Ammon's horn (tissue), 1 donor: ENCODE measurements at places on chromosomes 6 and 20.

DNA sequence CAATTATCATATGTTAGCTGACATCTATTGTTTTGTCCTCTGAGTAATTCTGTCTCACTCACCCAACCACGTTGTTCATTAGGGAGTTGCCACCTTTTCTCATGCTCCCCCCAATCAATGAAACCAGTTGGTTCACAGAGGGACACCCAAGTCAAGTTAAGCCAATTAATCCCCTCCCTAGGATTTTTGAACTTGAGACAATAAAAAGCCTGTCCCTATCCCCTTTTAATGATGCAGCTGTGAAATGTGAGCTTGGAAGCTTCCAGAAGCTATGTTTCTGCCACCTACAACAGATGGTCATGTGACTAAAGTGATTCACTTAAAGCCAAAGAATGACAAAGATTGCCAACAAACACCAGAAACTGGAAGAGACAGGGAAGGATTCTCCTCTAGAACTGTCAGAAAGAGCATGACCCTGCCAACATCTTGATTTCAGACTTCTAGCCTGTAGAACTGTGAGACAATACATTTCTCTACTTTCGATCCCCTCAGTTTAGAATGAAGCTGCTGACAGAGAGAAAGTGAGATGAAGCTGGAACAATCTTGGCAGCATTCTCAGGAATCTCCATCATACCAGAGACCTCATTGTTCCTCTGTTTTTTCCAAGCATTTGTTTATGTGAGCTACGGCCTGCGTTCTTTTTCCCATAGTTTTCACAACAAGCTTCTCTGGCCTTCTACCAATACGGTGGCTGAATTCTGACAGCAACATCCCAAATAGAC is 57.8 kb upstream of the TPD52L1 start:
- DNase-seq = peak; percentile 40

GRCh38 chr6:143337201-143337949 is 113.1 kb downstream of the ADAT2 start:
- DNase-seq = no peak

DNA sequence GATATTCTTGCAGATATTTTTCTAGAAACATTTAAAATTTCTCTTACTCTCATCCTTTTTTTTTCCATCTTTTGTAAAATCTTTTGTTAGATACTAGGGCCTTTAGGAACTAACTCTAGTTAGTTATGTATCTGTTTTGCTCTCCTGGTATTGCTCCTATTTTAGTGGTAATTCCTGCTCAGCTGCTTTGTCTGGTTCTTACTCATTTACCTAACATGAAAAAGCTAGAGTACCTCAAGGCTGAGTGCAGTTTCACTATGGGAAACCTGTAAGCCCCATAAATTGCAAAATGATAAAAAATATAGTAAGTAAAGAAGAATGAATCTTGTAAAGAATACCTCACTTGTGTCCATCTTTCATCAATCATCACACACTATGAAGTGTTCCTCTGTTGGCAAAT is 1602.0 kb downstream of the GRIK2 start:
- no peak for DNase-seq

GRCh38 chr20:19737025-19737424 is 21.0 kb upstream of the RIN2 start:
- no peak for DNase-seq

DNA sequence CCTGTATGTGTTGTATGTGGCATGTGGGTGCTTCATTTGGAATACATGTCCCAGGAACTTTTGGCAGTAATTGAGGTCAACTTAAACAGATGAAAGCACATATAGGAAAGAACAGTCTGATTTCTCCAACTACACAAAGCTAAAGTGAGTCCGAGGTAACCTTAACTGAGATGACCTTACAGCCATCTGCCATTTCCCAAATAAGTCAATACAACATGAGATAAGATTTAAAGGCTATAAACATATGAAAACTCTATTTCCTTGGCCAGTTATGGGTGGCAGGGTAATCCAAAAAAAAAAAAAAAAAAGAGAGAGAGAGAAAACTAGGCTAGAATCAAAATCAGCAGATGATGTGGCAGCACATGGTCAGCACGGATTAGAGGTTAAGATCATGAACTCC is 1068.3 kb downstream of the KHDRBS2 start:
- no peak for DNase-seq

- no peak for DNase-seq
These were observed 11.8 kb downstream of the DUSP22 start for GRCh38 chr6:303948-304558.

GRCh38 chr6:396126-396520 is 4.6 kb downstream of the IRF4 start:
- DNase-seq = no peak

- no peak for DNase-seq
These were observed 242.5 kb downstream of the PACRG start for GRCh38 chr6:162970246-162970645.

DNA sequence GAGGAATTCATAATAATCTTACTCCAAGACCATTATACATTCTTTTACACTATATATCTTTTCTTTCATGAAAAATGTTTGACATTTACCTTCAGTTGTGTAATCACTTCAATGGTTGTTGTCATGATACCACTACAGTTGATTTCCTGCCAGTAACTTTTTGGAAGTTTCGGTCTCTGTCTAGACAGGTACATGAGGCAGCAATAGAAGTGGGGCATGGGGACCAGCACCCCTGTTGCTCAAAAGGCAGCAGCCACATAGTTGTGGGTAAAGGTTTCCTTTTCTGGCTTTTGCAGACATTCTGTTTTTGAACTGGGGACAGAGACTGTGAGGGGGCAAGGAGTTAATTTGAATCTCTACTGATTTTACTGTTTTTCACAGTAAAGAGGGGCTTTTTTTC is 14.1 kb downstream of the SAMD5 start:
- no peak for DNase-seq

DNA sequence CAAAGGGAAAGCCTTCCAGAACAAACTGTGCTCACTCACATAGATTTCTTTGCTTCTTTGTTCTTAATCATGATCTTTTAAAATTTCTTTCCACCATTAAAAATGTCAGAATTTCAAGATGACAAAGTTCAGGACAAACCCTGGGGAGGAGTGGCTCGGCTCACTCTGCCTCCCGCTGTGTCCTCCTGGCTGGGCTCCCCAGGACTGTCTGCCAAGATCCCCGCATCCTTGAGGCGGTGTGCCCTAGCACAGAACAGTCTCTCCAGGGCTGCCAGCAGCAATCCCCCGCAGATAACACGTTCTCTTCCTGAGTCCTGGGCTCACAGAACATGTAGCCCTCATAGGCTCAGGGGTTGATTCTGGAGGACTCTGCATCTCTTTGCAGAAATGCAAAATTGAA is 98.4 kb upstream of the KCNG1 start:
- no peak for DNase-seq

DNA sequence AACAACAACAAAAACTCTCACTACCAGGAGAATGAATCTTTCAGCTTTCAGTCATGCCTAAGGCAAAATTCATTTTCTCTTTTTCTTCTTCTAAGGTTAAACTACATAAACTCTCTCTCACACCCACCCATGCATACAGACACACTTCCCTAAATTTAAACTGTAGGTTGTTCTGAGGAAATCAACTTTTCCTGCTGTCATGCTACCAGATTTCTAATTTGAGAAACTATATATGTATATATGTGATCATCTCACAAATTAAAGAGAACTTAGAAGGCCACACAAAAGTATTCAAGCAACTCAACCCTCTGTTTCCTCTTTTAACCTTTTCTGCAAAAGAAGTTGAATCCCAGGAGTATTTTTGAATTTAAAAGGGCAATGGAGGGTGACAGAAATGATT is 532.5 kb downstream of the KIF16B start:
- DNase-seq = no peak

- no peak for DNase-seq
These were observed 196.1 kb downstream of the LRFN2 start for GRCh38 chr6:40391086-40391485.

DNA sequence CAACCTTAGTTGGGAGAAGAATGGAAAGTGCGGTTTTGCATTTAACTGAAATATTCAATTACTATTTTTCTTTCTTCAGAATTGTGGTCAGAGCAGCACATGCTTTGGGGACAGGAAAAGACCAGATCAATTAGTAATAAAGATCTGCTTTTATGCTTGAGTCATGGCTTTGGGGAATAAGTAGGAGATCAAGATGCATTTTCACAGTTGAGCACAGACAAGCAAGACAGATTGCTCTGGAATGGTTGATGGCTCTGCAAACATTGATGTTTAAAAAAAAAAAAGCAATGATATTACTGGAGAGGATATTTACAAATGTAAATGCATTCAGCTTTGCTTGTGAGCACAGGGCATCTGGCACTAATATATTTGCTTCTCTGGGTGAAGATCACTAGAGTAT is 224.4 kb upstream of the SASH1 start:
- DNase-seq = no peak

DNA sequence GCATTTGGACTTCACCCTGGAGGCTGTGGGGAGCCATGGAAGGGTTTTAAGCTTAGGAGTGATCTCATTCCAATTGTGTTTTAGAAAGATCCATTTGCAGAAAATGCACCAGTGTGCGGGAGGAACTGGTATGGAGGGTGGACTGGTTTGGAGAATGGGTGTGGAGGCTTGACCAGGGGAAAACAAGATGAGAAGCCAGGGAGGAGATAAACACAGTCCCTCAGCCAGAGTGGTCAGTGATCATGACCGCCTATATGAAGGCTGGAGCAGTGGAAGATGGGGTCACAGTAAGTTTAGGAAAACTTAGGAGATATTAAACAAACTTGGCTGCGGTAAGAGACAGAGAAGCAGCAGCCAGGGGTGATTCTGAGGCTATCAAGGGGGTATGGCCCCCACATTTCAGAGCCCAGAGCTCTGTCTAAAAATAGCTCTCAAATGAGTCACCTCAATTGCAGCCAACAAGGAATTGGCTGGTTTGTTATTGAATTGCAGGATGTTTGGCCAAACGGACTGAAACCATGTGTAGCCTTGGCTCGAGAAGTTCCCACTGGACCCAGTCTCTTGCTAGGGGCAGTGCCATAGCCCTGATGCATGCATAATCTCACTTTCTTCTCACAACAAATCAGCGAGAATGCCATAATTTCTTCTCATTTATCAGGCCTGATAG is 159.9 kb upstream of the TOP1 start:
- peak; percentile 72 for DNase-seq

- no peak for DNase-seq
These were observed 65.9 kb upstream of the SLC22A23 start for GRCh38 chr6:3522561-3523260.

GRCh38 chr6:37559501-37559900 is 59.8 kb upstream of the CCDC167 start:
- no peak for DNase-seq

- DNase-seq = peak; percentile 14
These were observed 218.2 kb downstream of the OR2B2 start for GRCh38 chr6:27693766-27694546.
